ENCODE measurements at places on chromosomes 12 and 14.

DNA sequence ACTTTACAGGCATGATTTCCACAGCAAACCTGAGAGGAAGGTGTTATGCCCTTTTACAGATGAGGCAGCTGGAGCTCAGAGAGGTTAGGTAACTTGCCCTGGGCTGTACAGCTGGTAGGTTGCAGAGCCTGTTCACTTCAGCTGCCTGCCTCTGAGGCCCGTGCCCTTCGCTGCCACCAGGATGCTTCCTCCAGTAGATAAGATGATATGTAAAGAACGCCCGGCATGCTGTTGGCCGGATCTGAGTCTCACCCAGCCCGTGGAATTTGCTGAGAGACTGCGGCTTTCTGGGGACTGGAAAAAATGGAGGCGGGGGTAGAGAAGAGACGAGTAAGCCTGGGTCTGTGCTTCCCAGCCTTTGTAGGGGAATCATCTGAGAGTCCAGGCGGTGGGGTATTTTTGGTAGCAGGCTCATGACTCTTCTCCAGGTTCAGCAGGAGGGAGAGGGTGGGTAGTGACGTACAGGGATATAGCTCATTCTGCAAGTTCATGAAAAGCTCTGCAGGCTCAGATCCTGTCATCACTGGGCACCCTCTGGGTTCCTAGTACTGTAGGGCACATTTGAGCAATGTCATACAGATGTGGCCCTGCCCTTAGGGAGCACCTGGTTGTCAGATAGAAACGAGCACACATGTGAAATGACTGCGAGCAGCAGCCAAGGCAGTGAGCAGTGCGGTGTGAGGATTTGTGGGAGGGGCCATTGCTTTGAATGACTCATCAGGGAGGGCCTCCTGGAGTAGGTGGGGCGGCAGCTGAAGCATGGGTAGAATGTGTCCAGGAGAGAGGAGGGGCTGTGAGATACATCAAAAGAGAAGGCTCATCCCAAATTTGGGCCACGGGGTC is 159.4 kb downstream of the TSPAN9 start:
- DNase-seq: no peak

DNA sequence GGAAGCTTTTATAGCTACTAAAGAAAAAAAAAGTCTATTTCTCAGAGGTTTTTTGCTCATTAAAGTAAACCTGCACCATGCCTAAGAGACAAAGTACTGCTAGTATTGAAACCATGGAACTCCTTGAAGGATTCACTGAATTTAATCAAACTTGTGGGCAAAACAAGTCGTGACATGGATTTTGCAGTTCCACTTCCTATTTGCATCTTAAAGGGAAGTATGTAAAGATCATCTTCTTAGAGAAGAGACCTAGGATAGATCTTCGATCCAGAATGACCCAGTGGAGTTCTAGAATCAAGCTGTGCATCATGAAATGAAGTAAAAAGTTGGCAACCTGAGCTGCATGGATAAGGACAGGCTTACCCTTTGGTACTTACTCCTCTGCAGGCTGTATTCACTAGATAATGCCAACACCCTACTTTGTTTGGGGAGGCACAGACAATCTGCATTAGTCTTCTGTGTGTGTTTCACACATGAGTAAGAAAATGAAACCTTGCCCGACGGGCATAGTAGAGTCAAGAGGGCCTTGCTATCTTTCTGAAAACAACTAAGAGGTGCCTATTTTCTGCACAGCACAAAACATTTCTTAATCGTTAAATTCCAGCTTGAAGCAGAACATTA is 1.9 kb downstream of the GNG2 start:
- DNase-seq: no peak

GRCh38 chr12:83807871-83808270 is 1104.7 kb downstream of the SLC6A15 start:
- no peak for DNase-seq

DNA sequence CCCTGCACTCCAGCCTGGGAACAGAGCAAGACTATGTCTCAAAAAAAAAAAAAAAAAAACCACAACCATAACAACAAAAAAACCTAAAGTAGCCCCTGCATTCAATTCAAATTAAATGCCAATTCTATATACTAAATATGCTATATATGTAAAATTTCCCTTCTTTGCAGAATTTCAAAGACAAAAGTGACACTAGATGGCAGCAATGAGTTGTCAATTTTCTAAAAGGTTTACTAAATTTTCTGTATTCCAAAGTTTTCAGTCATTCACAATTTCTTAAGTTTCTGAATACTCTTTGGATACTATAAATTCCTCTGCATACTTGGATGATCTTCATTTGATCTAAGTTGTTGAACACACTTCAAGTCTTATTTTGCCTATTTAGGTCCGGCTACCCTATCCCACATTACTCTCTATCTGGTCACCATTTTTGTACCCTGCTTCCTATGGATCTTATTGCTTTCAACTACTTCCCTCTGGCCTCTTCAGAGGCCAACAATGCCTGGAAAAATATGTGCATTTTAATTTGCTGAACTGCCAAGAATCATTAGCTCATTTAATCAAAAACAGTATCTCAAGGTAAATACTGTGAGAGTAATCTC is 27.9 kb downstream of the HNRNPC start:
- DNase-seq: no peak

- no peak for DNase-seq
Measured at GRCh38 chr12:63362791-63363190, 211.8 kb upstream of the AVPR1A start.

DNA sequence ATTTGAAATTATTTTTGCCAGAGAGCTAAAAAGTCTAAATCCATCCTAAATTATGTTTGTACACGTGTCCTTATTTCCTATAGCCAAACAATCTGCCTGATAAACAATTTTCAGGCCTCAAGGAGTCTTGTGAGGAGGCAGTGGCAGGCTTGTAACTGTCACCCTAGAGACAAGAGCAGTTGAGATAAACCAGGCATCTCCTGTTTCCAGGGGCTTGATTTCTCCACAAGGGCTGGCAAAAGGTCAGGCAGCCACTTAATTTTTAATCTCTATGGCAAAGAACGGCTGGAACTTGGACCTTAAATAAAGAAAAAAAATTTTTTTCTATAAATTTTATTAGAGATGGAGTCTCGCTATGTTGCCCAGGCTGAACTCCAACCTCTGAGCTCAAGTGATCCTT is 15.5 kb downstream of the PKP2 start:
- no peak for DNase-seq

- no peak for DNase-seq
Measured at GRCh38 chr12:59649203-59649602, 53.4 kb downstream of the SLC16A7 start.

DNA sequence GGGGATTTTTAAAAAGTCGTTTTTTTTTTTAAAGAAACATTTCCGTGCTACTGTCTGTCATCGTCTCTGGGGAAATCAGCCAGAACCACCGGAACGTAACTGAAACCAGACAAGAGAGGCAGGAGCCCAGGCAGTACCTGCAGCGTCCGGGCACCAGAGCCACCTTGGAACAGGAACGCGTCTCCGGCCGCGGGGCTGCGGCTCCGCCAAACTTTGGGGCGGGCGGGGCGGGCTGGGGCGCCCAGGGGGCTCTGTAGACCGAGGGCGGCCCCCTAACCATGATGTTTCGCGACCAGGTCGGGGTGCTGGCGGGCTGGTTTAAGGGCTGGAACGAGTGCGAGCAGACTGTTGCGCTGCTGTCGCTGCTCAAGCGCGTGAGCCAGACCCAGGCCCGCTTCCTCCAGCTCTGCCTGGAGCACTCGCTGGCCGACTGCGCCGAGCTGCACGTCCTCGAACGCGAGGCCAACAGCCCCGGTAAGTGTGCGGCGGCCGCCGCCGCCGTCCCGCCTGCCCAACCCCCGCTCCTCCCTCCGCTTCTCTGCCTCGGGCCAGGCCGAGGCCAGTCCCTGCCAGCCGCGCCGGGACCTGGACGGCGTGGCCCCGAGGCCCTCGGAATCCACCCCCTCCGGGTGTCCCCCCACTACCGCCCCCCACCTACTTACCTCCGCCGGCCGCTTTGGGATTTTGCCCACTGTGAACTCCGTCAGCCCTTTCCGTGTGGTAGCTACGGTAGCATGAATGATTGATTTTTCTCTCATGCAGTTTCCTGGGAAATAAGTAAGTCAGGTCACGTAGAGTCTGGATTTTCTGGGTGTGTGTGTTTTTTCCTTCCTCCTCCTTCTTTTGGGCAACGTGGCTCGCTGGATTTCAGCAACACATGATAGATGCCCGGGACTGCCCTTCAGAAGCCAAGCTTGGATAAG is 972 bp downstream of the SAMD4A start:
- DNase-seq: no peak

GRCh38 chr14:102957222-102957621 is 34.8 kb downstream of the AMN start:
- DNase-seq: no peak

- DNase-seq: no peak
Measured at GRCh38 chr12:16218234-16218633, 59.3 kb downstream of the SLC15A5 start.

- DNase-seq: no peak
Measured at GRCh38 chr12:99983456-99984258, 1.1 kb downstream of the ANKS1B start.

- peak; percentile 47 for DNase-seq
Measured at GRCh38 chr12:70243510-70244371, 508 bp downstream of the CNOT2 start.

GRCh38 chr12:38175538-38175937 is 141.0 kb upstream of the ALG10B start:
- no peak for DNase-seq

Measured in activated CD8-positive, alpha-beta memory T cell treated with anti-CD3 and anti-CD28 coated beads for 1 hour (primary cell).